ENCODE measurements at places on chromosomes 12 and 14.

DNA sequence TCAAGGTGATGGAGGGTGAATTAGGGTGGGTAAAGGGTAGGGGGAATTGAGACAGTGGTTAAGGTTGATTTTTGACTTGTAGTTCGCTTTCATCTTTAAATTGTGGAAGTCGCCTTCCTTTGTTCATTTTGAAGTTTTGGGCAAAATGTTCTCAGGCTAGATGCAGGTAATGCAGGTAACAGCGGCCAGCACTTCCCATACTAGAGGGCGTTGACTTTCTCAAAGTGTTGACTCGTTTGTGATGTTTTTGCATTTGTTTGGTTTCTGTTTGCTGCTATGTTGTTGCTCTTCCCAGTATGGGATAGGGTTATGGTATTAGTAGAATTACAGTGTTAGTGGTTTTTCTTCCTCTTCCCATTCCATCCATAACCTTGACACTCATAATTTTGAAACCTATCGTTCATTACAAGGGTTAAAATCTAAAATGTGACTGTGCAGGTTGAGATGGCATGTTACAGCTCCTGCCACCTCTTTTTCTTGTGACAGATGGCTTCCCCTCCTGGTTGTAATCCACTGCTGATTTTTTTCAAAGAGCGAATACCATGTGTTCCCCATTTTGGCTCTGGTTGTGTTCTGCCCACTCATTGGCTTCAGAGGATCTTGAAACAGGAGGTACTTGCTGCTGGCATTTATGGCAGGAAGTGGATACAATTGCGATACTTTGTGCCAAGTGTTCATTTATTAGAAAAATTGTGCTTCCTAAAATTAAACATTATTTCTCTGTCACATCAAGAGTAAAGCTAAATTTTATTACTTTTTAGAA, 57.1 kb downstream of the ERC1 start:
- no peak for DNase-seq

DNA sequence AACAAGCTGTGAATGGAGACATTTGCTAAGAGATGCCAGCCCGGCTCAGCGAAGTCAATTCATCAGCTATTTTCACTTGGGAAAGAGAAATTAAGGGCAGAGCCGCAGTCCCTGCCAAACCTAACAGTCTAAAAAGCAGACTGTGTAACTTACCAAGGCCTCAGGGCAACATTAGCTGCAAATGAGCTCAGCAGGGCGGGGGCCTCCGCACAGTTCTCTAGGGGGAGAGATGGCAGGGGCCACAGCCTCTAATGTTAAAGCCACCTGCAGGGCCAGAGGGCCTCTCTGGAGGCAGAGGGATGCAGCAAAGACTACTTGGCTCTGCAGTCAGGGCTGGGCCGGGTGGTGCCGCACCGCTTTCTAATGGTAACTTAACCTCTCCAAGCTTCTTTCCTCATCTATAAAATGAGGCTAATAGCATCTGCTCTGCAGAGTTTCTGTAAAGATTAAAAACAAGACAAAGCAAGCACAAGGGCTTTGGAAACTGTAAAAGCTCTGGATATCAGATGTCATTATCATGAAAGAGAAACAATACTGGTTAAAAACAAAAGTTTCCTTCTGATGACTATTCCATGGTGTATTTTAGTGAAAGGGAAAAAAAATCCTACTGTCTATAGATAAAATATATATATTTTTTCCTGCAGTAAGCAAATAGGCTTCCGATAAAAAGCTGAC, 13.4 kb upstream of the GPRC5A start:
- no peak for DNase-seq

DNA sequence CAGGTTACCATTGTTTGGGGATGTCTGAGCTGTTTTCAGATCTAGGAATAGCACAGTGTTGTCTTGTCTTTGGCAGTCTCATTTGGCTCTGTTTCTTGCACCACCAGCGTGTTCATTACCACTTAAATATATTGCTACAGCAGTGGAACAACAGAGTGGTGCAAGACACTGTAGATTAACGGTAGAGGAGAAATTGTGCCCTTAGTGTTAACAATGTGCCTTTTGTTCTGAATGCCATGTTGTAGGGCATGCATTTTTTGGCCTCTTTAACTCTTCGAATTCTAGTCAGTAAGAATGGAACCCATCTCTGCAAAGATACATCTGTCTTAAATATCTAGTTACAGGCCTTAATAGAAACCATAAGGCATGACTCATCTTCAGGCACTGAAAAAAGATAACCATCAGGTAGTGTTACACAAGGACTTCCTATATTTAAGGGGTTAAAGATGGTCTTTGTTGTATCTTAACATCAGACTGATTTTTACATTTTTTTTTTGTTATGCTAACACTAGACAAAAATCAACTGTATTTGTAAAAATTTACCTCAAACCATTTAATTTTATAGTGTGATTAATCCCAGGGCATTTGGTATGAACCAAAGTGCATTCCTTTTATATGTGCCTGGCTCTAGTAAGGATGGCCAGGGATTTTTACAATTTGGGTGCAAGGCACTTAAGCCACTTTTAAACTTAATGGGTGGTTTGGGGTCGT, 12.9 kb downstream of the DYRK2 start:
- no peak for DNase-seq

GRCh38 chr14:101364503-101365328, 196.6 kb upstream of the DIO3 start:
- DNase-seq: no peak

DNA sequence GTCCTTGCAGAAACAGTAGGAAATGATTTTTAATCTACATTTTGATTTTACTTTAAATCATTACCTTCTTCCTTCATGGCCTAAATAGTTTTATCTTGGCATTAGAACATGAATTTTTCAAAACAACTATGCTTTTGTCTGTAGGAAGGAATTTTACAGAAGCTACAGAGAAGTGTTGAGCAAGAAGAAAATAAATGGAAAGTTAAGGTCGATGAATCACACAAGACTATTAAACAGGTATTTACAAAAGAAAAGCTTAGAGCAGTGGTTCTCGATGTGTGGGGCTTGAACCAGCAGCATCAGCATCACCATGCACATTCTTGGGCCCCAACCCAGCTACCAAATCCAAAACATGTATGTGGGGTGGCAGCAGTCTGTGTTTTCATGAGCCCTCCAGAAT, 91.6 kb downstream of the KTN1 start:
- DNase-seq: no peak

DNA sequence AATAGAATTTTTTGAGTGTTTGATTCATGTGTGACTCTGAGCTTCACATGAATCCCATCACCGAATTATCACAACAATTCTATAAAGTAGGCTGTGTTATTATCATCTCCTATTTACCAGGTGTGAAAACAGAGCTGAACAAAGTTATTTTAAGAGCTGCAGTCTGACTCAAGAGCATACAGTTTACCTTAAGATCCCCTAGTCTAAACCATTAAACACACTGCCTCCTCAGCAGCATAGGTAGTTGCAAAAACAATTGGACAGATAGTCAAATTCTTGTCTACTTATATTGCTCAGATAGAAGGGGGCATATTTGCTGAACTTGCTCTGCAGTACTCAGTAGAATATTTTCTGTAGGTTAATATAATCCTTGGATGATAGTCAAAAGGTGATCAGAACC, 219.8 kb upstream of the ATP2B1 start:
- DNase-seq: no peak

DNA sequence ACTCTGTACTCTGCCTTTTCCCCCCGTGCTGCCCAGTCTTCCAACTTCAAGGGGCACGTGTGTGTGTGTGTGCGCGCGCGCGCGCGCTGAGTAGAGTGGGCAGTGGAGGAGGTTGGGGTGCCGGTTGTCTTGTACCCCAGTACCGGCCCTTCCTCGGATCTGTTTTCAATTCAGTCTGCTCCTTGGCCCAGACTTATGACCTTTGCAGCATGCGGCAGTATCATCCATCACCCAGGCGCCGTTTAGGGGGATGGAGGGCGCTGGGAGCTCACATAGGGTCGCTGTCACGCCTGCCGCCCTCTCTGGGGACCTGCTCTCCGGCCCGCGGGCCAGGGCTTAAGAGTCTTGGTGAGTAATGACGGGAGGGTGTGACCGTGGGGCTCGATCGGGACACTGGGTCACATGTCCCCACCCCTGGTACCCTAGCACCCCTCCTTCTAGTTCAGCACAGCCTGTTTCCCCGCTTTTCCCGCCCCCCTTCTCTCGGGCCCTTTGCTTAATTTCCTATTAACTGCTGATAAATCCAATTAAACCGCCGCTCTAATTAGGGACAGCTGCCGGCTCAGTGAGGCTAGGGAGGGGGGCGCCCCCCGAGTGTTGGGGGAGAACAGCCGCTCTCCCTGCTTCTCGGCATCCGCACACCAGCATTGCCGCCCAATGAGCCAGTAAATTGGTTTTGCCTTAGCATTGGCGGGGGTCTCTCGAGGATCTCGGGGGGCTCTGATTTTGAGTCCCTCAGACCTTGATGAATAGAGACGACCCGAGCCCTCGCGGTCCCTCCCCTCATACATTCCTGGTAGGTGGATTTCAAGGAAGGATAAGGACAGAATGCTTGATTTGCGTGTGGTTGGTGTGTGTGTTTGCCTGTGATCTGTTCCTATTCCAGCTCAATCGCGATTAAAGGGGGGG, 9.3 kb downstream of the STAC3 start:
- DNase-seq: peak; percentile 62

GRCh38 chr12:12628013-12628412, 16.3 kb downstream of the CREBL2 start:
- DNase-seq: no peak

GRCh38 chr14:90398841-90399540, 2.2 kb downstream of the CALM1 start:
- DNase-seq: no peak

GRCh38 chr12:48040354-48040753, 36.1 kb upstream of the COL2A1 start:
- DNase-seq: no peak

GRCh38 chr12:6367969-6368892, 7.1 kb downstream of the SCNN1A start:
- no peak for DNase-seq

- DNase-seq: no peak
Observed at GRCh38 chr12:108750526-108750925, 19.2 kb upstream of the CORO1C start.

GRCh38 chr14:69532561-69533340, 41.9 kb downstream of the CCDC177 start:
- DNase-seq: no peak

- DNase-seq: no peak
Observed at GRCh38 chr12:26428420-26428819, 233.0 kb downstream of the SSPN start.

GRCh38 chr12:124416516-124417395, 121.9 kb downstream of the RFLNA start:
- DNase-seq: no peak

DNA sequence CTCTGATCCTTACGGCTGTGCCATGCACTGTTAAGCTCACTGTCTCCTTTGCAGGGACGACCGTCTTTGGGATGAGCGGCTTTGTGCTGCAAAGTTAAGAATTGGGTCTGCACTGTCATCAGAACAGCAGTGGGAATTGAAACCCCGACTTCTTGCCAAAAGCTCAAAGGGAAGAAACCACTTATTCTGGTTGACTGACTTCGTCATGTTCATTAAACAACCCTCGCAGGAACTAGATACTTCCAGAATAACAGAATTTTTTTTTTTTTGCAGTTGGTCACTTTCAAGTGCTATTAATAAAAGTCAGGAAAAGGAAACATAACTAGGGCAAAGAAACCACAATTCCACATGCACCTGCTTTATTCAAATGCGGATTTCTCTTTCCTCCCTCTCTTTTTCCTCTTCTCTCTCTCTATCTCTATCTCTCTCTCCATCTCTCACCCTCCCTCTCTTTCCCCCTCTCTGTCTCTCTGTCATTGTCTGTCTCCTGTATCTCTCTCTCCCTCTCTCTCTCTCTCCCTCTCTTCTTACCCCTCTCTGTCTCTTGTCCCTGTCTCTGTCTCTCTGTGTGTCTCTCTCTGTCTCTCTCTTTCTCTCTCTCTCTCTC, 12.3 kb upstream of the GLT1D1 start:
- no peak for DNase-seq

DNA sequence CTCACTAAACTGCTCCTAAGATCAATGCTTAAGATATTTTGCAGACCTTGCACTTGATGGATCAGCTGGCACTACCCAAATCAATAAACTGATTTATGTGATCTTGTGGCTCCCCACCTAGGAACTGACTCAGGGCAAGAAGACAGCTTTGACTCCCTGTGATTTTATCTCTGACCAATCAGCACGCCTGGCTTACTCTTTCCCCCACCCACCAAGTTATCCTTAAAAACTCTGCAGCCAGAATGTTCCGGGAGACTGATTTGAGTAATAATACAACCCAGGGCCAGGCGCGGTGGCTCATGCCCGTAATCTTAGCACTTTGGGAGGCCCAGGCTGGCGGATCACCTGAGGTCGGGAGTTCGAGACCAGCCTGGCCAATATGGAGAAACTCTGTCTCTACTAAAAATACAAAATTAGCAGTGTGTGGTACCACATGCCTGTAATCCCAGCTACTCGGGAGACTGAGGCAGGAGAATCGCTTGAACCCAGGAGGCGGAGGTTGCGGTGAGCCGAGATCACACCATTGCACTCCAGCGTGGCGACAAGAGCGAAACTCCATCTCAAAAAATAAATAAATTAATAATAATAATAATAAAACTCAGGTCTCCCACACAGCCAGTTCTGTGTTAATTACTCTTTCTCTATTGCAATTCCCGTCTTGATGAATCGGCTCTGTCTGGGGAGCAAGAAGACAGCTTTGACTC, 12.0 kb downstream of the MORN3 start:
- DNase-seq: no peak

DNA sequence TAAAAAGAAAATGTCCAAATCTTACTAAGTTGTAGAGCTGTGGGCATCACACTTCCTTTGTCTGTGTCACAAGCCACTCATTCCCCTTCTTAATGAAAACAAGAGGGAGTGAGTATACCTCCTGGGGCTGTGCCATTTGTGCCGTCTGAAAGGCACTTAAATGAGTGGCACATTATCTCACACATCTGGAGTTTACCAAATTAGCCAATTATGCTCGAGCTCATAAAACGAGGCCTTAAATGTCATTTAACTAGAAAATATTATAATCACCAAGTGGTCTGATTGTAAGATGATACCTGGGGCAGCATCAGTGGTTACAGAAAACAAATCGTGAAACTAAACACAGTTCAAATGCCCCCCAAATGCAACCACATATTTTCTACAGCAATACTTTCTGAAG, 146.1 kb downstream of the PAX9 start:
- no peak for DNase-seq

- DNase-seq: no peak
Observed at GRCh38 chr14:78308079-78308478, 137.9 kb downstream of the NRXN3 start.

- DNase-seq: no peak
Observed at GRCh38 chr12:4483885-4484823, 38.5 kb upstream of the FGF6 start.

DNA sequence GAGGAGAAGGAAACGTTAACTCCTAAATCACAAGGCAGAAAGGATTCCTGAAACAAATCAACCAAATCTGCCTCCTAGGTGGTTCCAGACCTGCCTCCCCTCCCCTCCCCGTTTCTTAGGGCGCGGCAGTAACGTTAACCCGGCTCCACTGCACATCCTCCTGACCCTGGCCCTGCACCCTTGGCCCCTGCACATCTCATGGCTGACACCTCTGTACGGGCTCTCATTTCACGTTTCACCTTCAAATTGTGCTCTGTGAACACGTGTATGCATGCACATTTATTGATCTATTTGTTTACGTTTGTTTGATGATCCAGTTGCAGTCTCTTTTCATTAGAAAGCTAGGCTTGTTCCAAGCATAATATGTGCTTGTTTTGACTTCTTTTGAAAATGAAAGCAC, 358.1 kb downstream of the ADGRD1 start:
- DNase-seq: no peak

Data from naive thymus-derived CD8-positive, alpha-beta T cell (primary cell).